Smooth muscle cell of the coronary artery (primary cell): ENCODE measurements at places on chromosomes 4 and X. TPM values are rescaled to one million over a fixed set of nuclear protein-coding genes. Genes with fewer than 3 reads are reported as not detected.

The MTHFD2L gene
- total RNA-seq, result 10.1 and 10.6 TPM in 2 replicates

The LRCH2 gene
- 3.1 and 3.2 TPM in 2 replicates for total RNA-seq

The CDX4 gene
- total RNA-seq, result not detected in 2 replicates

The TEX13B gene
- not detected in 2 replicates for total RNA-seq

The CENPVL1 gene
- total RNA-seq, result not detected in 2 replicates

The FGB gene
- 0.08 TPM in 1 of 2 replicates, not detected in the other for total RNA-seq

The CABS1 gene
- total RNA-seq, result not detected in 2 replicates

The SPANXA2 gene
- not detected in 2 replicates for total RNA-seq

The HNRNPD gene
- total RNA-seq, result 17.1 and 28.0 TPM in 2 replicates

The GLOD5 gene
- total RNA-seq, result not detected in 2 replicates

The AREG gene
- 0.47 TPM in 1 of 2 replicates, not detected in the other for total RNA-seq

The APBB2 gene
- 39.9 and 70.1 TPM in 2 replicates for total RNA-seq

The ZNF157 gene
- 0.12 TPM in 1 of 2 replicates, not detected in the other for total RNA-seq

The TXK gene
- total RNA-seq, result 0.08 TPM in 1 of 2 replicates, not detected in the other

The DMRTC1 gene
- total RNA-seq, result not detected in 2 replicates

The PLAC1 gene
- total RNA-seq, result not detected in 2 replicates

The SPANXN4 gene
- total RNA-seq, result not detected in 2 replicates

The TMEM271 gene
- not detected in 2 replicates for total RNA-seq

The RIPPLY1 gene
- not detected in 2 replicates for total RNA-seq

The SRPX gene
- 349 and 576 TPM in 2 replicates for total RNA-seq

The AMTN gene
- 1.1 TPM in 1 of 2 replicates, not detected in the other for total RNA-seq

The CXCL8 gene
- total RNA-seq, result 214 TPM in 1 of 2 replicates, not detected in the other

The FGG gene
- total RNA-seq, result not detected in 2 replicates

The PPP4R3C gene
- total RNA-seq, result not detected in 2 replicates

The GPRIN3 gene
- 0.23 and 0.90 TPM in 2 replicates for total RNA-seq

The TRPC3 gene
- under 0.01 and 0.59 TPM in 2 replicates for total RNA-seq

The CLIC2 gene
- 0.68 and 5.5 TPM in 2 replicates for total RNA-seq

The ZNF711 gene
- total RNA-seq, result under 0.01 and 2.4 TPM in 2 replicates

The GPC3 gene
- total RNA-seq, result under 0.01 and 26.6 TPM in 2 replicates

The TECRL gene
- not detected in 2 replicates for total RNA-seq

The LIN54 gene
- total RNA-seq, result 8.8 and 9.6 TPM in 2 replicates

The CEP135 gene
- total RNA-seq, result 3.5 and 4.6 TPM in 2 replicates

The AFM gene
- total RNA-seq, result not detected in 2 replicates

The AMOT gene
- 0.23 and 1.8 TPM in 2 replicates for total RNA-seq

The PIM2 gene
- 2.3 and 3.0 TPM in 2 replicates for total RNA-seq

The KIAA0232 gene
- 8.0 and 14.8 TPM in 2 replicates for total RNA-seq

The SLC38A5 gene
- total RNA-seq, result 21.9 and 54.9 TPM in 2 replicates

The RBM47 gene
- 0.38 and 5.0 TPM in 2 replicates for total RNA-seq

The SLC49A3 gene
- 1.1 and 9.8 TPM in 2 replicates for total RNA-seq

The TRAPPC11 gene
- 20.0 and 33.7 TPM in 2 replicates for total RNA-seq

The SHROOM2 gene
- total RNA-seq, result under 0.01 and 0.08 TPM in 2 replicates

The MRPS18C gene
- total RNA-seq, result 14.5 and 37.3 TPM in 2 replicates

The TBX22 gene
- not detected in 2 replicates for total RNA-seq

The VGLL1 gene
- total RNA-seq, result not detected in 2 replicates

The PAGE2B gene
- total RNA-seq, result not detected in 2 replicates

The HPRT1 gene
- 11.1 and 11.3 TPM in 2 replicates for total RNA-seq

The GSX2 gene
- not detected in 2 replicates for total RNA-seq

The FGD1 gene
- total RNA-seq, result 2.2 and 3.2 TPM in 2 replicates

The NPY1R gene
- total RNA-seq, result under 0.01 and 0.12 TPM in 2 replicates

The EXOC1L gene
- not detected in 2 replicates for total RNA-seq

The XKRX gene
- 0.12 and 0.60 TPM in 2 replicates for total RNA-seq
